Calu3 (cell line): ENCODE measurements at places on chromosomes 4 and X.
A peak's percentile ranks its signal among the peaks of the same experiment; 100 is the strongest.

DNA sequence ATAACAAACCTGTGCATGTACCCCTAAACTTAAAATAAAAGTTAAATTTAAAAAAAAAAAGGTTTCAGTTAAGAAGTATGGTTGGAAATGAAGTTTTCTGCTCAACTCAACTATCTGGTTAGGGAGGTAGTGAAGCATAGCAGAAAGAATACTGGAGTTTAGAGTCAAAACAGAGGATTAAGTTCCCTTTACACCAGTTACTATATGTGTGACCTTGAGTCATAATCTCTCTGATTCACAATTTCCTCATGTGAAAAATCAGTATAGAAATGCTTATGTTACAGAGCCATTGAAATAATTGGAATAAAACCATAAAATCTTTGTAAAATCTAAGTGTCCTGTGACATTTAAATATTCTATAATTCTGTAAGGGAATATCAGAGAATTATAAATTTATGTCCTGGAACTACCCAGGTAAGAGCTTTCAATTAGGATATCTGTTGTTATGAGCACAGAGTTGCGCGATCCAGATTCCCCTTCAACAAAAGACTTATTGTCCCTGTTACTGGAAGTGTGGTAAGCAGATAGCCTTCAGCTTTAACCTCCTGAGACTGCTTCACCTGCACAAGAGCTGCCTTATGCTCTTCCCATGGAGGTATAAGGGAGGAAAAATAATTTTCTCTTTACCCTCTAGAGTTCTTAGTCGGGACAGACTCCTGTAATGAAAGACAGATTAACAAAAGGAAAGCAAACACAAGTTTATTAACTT is 203.8 kb upstream of the NRK start:
- DNase-seq, result no peak

DNA sequence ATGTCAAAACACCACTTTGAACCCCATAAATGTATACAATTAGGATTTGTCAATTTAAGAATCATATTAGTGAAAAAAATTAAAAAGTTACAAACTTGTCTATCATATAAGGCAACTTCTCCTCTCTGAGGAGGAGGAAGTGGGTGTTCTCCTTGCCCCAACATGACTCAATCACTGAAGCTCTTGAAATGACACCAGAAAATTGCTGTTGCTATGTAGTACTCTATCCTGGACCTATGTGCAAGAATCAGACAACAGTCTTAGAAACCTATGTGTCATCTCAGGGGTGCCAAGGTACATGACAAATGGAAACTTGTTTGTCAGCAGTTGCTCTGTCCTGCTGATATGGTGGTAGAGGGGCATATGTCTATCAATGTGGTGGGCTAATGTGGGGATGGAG is 47.7 kb downstream of the HMGB3 start:
- no peak for DNase-seq

DNA sequence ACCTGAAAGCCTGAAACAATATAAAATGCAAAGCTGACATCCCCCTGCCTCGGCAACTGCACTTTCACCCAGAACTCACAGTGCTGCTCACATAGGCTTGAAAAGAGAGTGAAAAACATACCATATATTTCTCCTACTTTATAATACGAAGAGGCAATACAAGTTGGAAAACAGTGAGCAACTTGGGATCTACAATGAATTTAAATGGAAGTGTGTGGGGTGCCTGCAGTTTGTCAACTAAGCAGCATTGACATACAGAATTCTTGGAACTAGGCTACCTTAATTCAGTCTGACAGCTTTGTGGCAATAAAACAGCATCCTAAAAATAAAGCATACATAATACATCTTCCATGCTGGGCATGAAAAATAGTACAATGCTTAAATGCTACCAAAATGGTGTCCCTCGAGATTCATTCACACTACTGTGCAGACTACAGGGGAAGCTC is 8.0 kb downstream of the GASK1B start:
- DNase-seq, result no peak

DNA sequence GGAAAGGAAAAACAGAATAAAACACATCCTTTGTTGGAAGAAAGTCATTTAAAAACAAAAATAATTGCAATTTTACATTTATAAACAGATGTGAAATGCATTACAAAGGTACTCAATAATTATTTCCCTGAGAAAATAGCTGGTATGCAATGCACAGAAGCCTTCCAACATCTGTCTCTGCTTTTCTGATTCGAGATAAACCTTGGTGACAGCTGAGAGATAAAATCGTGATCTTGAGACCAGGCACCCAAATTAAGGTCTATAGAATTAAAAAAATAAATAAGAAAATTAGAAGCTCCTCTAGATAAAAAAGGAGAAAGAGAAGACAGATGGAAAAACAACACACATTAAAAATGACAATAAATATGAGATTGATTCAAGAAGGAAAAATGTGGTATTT is 544.0 kb downstream of the SPRY1 start:
- no peak for DNase-seq

GRCh38 chr4:110778521-110778920 is 155.6 kb upstream of the PITX2 start:
- no peak for DNase-seq

GRCh38 chr4:160180211-160180610 is 1077.3 kb downstream of the RAPGEF2 start:
- DNase-seq, result no peak

DNA sequence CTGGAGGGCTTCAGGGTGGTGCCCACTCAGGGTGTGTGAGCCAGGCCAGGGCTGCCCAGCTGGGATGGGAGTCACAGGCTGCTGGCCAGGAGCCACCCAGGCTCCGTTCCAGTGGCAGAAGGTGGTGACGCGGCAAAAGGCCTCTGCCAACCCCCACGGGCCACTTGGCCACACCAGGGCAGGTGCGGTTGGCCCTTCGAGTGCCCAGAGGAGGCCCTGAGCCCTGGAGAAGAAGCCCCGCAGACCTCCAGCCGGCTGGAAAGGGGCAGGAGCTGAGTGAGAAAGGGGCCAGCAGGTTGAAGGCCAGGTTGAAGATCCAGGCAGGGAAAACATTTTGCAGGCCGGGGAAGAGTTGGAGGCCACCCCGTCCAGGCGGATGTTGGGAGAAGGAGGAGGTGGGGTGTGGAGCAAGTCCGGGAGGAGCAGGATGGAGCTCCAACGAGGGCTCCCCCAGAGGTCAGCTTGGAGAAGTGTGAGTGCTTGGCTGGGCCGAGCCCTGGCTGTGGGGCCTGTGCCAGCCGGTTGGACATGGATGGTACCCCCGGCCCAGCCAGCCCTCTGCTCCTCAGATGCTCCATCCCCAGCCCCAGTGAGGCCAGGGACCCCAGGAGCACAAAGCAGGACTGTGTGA is 2.8 kb upstream of the CPLX1 start:
- DNase-seq, result no peak

GRCh38 chrX:38489341-38489740 is 72.0 kb upstream of the TSPAN7 start:
- DNase-seq, result no peak

DNA sequence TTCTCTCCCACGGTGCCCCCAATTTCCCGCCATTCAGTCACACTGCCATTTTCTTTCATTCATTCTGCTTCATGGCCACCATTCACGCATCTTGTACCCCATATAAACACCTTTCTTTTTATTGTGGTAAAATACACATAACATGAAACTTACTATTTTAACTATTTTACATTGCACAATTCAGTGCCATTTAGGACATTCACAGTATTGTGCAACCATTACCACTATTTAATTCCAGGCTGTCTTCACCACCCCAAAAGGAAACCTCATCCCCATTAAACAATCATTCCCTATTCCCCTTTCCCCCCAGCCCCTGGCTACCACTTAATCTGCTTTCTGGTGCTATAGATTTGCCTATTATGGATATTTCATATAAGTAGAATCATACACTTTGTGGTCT is 15.9 kb downstream of the SPACA5 start:
- DNase-seq, result no peak

DNA sequence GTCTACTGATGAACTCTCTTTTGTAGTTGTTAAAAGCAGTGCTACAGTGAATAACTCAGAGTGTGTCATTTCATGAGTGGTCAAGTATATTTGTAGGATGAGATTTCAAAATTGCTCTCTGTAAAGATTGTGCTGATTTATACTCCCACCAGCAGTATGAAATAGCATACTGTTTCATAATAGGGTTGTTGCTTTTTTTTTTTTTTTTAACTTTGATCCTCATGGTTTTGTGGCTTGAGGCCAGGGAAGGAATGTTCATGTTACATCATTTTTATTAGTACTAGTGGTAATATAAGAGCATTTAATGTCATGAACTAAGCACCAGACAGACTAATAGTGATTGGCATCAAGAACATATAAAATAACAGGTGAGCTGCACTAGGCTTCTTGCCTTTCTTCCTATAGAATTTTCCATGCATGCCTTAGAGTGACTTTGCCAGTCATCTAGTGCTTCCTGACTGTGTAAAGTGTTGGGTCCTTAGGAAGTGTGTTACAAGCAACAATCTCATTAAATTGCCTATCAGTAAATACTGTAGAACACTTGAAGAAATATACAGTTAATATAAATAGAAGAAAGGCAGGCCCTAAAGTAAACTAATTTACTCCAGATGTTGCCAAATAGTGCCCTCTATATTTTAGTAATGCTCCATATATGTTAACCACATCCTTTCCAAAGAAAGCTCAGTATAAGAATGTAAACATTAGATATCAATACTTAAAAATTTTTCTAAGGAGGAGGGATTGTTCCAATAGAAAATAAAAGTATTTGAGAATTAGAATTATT is 38.6 kb upstream of the MSMO1 start:
- no peak for DNase-seq

DNA sequence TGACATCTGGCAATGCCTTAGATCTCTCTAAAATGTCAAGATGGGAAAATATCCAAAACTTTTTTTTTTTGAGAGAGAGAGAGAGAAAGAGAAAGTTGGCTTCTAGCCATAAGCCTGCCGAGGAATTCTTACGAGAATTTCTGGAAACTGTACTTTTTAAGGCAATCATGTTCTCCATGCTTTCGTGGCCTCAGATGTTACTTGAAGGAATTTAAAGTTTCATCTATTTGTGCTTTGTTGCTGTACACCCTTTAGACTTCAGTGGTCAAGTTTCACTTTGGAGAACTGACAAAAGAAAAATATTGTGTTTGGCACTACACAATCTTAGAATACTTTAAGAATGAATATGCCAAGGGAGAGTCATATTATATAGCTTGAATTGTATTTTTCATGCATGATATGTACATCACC is 53.9 kb downstream of the FAT4 start:
- DNase-seq, result no peak

- DNase-seq, result no peak
Measured at GRCh38 chrX:110741213-110741796, 54.3 kb downstream of the CHRDL1 start.

GRCh38 chr4:53365121-53365485 is 758 bp downstream of the SCFD2 start:
- DNase-seq, result peak; percentile 3

DNA sequence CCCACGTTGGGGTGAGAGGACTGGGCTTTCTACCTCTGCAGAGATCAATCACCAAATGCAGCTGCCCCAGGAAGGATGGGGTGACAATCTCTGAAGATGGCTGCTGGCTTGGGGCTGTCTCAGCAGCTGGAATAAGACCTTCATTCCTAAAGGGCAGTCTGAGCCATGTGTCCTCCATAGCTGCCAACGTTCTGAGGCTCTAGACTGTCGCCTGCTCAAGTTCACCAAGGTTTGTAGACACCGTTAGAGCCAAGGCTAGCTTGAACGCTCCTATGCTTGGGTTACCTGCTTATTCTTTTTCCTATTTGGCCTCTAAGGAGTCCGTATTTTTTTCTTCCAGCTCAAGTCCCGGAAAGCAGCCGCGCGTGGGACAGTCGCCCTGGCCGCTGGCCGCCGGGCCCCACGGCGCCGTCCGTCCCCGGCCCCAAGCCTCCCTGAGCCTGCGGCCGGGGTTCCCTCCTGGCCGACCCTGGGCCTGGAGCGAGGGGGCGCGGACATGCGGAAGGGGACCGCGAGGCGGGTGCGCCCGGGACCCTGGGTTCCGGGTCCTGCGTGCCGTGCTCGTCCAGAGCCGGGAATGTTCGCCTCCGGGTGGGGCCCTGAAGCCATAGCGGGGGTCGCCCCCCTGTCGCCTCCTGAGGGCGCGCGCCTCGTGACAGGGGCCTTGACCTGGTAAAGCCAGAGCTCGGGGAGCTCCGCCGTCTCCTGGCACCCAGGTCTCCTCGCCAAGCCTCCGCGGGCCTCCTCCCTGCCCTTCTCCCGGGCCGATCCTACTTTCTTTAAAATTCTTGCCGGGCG is 23.3 kb downstream of the MRFAP1 start:
- no peak for DNase-seq

- DNase-seq, result no peak
Measured at GRCh38 chr4:185138161-185138560, 4.9 kb upstream of the SLC25A4 start.

GRCh38 chr4:10175626-10176025 is 59.0 kb upstream of the WDR1 start:
- DNase-seq, result no peak

GRCh38 chr4:155780775-155781174 is 22.0 kb downstream of the GUCY1B1 start:
- no peak for DNase-seq
